ENCODE measurements at places on chromosomes 2 and 18.
A peak's percentile ranks its signal among the peaks of the same experiment; 100 is the strongest.

GRCh38 chr18:4017480-4017879 lies 437.6 kb downstream of the DLGAP1 start:
- DNase-seq, result no peak

GRCh38 chr2:234629596-234629995 lies 132.7 kb upstream of the ARL4C start:
- no peak for DNase-seq

GRCh38 chr2:182330451-182331305 lies 96.2 kb downstream of the PDE1A start:
- peak; percentile 1 for DNase-seq

DNA sequence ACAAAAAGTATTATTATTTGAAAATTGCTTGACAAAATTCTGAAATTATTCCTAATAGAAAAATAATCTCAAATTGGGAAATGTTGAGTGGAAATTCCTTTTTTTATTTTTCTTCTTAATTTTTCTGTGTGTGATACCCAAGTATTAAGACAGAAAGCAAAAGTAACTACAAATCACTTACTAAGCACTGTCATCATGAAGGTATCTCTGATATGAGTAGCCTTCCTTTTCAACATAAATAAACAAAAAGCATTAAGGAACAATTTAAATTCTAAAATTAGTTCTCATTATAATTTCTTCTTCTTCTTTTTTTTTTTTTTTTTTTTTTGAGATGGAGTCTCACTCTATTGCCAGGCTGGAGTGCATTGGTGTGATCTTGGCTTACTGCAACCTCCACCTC lies 174.2 kb upstream of the RBMS1 start:
- no peak for DNase-seq

- no peak for DNase-seq
Measured at GRCh38 chr2:45670646-45671045, 19.2 kb downstream of the PRKCE start.

DNA sequence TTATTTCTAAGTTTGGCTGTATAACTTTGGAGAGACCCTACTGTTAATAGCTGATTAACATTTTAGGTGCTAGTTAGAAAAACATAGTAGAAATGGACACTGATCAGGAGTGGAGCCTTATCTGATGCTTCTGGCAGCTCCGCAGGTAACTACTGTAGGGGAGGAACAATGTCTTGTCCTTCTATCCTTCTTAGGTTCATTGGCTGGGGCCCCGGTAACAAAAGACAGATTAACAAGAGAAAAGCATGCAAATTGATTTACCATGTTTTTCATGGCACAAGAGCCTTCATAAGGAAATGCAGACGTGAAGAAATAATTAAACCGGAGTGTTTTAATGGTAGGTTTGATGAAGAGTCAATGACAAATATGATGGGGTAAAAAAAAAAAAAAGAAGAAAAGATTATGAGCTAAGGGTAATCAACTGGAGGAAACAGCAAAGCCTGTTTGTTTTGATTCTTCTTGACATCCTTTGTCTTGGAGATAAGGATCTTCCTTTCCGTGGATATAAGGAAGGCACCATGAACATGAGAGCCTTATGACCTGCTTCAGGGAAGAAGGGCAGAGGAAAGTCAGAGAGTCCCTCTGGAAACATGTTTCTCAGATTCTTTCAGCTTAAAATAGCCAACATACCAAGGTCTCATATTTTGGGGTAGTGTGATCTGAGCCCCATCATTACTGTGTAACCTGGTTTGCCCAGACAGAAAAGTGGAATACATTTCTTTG lies 62.4 kb upstream of the GCFC2 start:
- DNase-seq, result no peak

DNA sequence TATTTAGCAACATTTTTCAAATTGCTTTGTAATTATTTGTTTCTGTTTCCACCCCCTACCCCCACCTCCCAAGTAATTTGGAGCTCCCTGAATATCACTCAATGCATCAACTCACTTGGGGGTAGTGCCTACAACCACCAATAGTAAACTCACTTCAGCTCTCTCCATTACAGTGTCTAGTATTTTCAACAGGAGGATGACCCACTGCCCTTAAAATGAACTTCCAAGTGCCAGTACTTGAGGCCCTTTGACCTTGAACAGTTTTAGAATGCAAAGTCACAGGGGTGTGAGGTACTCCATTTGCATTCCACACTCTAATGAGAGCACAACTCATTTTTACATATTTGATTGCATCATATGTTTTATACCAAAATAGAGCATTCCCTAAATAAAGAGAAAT lies 523.0 kb downstream of the ERBB4 start:
- no peak for DNase-seq

GRCh38 chr2:54360055-54360792 lies 95.9 kb upstream of the SPTBN1 start:
- peak; percentile 40 for DNase-seq

GRCh38 chr2:101587251-101587650 lies 110.3 kb upstream of the MAP4K4 start:
- no peak for DNase-seq

- DNase-seq, result no peak
Measured at GRCh38 chr2:95344215-95344583, 47.1 kb downstream of the KCNIP3 start.

- no peak for DNase-seq
Measured at GRCh38 chr2:95347681-95348608, 50.8 kb downstream of the KCNIP3 start.

DNA sequence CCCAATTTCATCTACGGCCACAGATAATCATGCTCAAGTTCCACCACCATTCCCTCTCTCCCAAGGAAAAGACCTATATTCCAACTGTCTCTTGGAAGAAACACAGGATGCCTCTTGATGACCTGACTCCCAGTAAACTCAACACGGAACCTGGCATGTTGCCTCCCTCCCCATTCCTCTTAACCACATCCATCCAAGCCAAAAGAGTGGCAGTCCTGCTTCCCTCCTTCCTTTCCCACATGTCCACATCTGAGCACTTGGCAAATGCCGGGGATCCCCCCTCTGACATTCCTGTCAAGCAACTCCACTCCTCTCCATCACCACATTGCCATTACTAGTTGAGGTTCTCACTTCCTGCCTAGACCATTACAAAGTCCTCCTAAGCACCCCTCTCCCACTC lies 49.4 kb downstream of the PID1 start:
- no peak for DNase-seq

- DNase-seq, result no peak
Measured at GRCh38 chr2:191516260-191516659, 161.7 kb upstream of the NABP1 start.

DNA sequence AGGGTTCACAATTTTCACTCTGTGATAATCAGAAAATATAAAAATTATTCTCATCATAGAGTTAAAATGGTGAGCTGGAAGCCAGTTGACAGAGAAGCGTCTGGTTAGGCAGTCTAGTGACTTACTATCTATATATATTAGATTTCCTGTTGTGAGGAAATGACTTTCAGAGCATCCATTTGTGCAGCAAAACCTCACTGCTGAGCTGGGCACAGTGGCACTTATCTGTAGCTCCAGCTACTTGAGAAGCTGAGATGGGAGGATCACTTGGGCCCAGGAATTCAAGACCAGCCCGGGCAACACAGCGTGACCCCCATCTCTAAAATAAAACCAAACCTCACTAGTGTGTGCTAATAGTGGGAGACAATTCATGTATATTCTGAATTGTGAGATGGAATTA lies 7.2 kb upstream of the KIAA2012 start:
- DNase-seq, result no peak

All from fibroblast of the conjunctiva (primary cell).